ENCODE measurements at places on chromosomes 1 and 21.

- DNase-seq = peak; percentile 68
These were observed 1.3 kb upstream of the SLC16A1 start for GRCh38 chr1:112957133-112957812.

DNA sequence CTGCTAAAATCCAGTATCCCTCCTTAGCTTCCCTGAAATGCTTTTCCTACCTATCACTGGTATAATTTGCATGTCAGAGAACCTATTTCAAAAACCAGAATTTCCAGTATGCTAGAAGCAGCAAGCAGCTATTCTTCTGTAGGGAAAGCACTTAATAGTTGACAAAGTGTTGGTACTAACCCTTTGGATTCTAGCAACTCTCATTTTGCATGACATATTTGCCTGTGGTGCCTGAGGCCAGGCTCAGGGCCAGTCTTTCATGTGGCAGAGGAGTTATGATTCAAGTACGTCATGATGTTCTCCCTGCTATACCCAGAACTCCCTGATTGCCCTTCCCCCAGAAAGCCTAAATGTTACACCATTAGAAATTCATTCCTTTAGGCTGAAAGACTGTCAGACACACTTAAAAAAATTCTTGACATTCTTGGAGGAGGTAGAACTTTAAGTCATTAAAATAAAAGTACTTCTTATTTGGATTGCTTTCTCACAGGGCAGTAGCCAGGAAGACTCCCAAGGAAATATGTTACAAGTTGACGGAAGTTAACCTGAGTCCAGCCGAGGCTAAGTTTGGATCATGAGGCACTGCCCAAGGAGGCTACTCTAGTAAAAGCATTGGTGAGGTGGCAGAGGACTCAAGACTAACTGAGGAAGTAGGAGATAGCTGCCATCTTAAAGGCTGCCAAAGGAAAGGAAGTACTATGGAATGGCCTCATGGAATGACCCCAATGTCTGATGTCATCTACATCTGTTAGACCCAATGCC is 298.4 kb upstream of the SPAG17 start:
- DNase-seq = peak; percentile 31

DNA sequence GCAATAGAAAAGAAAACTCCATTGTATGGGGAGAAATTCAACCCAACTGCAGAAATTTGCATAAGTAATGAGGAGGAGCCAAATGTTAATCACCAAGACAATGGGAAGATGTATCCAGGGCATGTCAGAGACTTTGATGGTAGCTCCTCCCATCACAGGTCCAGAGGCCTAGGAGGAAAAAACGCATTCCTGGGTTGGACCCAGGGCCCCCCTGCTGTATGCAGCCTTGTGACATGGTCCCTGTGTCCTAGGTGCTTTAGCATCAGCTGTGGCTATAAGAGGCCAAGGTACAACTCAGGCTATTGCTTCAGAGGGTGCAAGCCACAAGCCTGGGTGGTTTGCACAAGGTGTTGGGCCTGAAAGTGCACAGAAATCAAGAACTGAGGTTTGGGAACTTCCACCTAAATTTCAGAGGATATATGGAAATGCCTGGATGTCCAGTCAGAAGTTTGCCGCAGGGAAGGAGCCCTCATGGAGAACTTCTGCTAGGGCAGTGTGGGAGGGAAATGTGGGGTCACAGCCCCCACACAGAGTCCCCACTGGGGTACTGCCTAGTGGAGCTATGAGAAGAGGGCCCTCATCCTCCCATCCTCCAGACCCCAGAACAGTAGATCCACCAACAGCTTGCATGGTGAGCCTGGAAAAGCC is 162.3 kb downstream of the TGFB2 start:
- DNase-seq = no peak

DNA sequence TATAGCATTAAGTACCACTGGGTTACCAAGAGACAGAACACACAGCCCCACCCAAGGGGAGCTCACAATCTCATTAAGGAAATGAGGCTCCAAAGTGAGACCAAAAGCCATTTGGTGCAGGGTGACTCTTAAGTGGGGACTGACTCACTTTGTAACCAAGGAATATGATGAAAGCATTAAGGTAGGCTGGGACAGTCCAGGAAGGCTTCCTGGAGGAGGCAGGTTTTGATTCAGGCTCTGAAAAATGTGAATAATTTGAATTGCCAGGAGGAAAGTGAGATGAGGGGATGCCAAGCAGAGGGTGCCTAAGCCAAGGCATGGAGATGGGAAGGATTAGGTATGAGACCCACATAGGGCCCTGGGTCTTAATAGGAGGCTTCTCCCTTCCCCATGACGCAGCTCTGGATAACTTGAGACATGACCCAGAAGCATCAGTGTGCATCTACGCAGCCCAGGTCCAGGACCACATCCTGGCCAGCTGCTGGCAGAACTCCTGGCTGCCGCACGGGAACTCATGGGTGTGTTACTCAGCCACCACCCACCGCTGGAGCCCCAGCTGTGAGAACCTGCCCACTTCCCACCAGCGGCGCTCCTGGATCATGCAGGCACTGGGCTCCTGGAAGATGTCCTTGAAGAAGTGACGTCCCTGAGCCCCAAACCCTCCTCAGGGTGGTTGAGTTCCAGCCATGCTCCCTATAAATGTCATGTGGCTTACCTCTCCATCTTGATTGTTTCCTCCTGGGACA is 5.9 kb upstream of the TTC4 start:
- no peak for DNase-seq

- no peak for DNase-seq
These were observed 116.6 kb downstream of the HS2ST1 start for GRCh38 chr1:87030740-87031690.

DNA sequence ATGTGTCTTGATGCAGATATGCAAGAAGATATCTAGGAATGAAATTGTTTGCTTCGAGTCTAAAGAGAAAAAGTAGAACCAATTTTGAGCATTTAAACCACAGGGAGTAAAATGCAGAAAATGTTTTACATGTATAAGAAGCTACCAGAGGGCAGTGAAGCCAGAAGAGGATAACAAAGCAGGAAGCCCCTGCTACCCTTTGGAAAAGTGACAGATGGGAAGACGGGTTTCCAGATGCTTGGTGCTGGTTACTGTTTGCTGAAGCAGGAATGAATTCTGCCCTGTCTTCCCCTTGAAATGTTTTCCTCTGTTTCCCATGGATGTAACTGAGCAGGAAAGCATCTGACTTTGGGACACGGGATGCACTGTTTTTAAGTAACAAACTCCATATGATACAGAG is 822.2 kb downstream of the MRPL39 start:
- no peak for DNase-seq

- DNase-seq = no peak
These were observed 81.4 kb upstream of the CNIH3 start for GRCh38 chr1:224534731-224535130.

GRCh38 chr1:212157252-212157651 is 121.7 kb downstream of the DTL start:
- no peak for DNase-seq

DNA sequence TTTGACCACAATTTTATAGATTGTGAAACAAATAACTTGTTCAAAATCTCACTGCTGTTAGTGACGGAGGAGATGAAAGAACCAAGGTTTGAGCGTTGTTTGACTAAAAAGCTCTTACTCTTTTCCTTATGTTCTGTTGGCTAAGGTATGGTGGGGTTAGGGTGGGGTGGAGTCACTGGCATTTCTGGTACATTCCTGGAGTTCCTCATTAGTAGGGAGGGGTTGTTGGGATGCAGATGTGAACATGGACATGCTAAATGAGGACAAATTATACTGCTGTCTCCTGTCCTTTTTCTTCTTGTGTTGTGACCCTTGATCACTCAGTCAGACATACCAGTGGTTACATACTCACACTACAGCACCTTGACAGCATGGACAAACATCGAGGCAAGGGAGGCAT is 26.2 kb upstream of the CD1D start:
- DNase-seq = no peak

DNA sequence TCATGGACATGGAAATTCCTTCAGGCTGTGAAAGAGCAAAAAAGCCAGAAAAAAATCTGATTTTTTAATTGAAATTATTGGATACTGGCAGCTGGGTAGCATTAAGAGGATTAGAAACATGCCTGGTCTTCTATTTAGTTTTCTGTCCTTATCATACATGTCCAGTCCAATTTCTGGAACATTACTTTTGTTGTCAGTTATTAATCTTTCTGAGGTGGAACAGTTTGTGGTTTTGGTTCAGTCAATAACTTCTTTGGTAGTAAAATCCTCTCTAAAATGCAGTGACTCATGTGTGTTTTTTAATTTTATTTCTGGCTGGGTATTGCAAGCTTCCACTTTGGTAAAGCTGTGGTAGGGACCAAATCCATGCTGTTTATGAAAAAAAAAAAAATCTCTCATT is 687.0 kb upstream of the ADGRL2 start:
- no peak for DNase-seq

GRCh38 chr1:165861911-165862310 is 34.5 kb downstream of the UCK2 start:
- DNase-seq = no peak

- DNase-seq = no peak
These were observed 48.3 kb upstream of the LAMC2 start for GRCh38 chr1:183137782-183138181.

DNA sequence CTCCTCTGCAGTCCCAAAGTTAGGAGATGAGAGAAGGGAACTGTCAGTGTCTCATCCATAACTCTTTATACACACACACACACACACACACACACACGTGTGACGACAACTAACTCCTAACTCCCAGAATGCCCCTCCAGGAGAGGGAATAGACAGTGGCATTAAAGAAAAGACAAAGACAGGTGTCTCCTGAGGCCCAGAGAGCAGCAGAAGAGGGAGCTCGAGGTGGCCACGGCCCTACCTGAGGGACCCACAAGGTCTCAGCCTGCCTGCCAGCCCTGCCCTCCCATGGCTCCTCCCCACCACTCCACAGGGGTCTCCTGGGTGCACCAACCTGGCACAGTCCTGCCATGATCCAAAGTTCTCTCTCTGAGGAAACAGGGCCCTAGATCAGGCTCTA is 1.6 kb upstream of the PHLDA3 start:
- DNase-seq = no peak

- no peak for DNase-seq
These were observed 32.4 kb downstream of the GNB1 start for GRCh38 chr1:1858382-1859086.

- no peak for DNase-seq
These were observed 134.5 kb upstream of the PKN2 start for GRCh38 chr1:88549536-88549935.

DNA sequence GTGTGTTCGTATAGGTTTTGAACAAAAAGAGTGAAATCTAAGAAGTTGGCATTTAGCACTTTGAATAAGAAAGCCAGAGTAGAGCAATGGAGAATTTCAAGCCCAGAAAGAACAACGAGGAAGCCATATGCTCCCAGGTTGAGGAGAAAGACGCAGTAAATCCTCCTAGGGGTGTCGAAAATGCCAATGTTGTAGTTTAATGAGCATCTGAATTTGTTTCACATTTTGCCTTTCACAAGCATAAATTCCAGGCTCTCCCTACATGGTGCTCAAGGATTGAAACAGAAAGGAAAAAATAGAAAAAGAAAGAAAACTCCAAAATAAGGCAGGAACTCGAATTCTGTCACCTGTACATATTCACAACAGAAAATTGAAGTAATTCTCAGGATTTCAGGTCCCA is 264.7 kb upstream of the SGIP1 start:
- no peak for DNase-seq

- DNase-seq = no peak
These were observed 30.6 kb downstream of the NPHP4 start for GRCh38 chr1:5961601-5962000.

DNA sequence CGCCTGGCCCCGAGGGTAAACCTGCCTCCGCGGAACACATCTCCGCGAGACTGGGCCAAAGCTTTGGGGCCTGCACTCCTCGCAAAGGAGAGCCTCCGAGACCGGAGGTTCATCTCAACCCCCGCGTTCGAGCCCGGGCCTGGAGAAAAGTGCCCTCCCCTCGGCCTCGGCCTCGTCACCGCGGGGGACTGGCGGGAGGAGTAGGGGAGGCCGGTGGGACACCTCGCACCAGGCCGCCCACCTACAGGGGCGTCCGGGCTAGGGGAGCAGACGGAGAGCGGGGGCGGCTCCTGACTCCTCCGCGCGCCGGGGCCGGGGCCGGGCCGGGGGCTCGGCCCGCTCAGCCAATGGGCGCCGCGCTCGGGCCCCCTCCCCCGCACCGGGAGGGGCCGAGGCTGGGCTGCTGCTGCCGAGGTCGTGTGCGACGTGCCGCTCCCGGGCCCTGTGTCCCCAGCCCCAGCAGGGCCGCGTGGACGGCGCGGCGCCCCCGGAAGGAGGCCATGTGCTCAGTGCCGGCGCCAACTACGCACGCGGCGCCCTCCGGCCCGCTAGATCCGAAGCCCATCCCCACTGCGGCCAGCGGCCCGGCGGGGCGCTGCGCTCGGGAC is 684 bp downstream of the SLC2A1 start:
- peak; percentile 70 for DNase-seq

DNA sequence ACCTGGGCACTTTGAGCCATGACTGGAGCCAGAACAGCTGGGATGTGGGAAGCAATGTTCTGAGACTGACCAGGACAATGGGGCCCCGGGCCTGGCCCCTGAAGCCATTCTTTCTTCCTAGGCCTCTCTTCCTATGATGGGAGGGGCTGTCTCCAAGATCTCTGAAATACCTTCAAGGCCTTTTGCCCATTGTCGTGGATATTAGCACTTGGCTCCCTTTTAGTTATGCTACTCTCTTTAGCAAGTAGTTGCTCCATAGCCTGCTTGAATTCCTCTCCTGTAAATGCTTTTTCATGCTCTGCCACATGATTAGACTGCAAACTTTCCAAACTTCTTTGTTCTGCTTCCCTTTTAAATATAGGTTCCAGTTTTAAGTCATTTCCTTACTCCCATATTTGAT is 262.9 kb upstream of the CACYBP start:
- DNase-seq = no peak

GRCh38 chr1:109228167-109228566 is 14.4 kb downstream of the SARS1 start:
- DNase-seq = no peak

GRCh38 chr21:35265170-35265877 is 216.2 kb upstream of the RUNX1 start:
- no peak for DNase-seq

DNA sequence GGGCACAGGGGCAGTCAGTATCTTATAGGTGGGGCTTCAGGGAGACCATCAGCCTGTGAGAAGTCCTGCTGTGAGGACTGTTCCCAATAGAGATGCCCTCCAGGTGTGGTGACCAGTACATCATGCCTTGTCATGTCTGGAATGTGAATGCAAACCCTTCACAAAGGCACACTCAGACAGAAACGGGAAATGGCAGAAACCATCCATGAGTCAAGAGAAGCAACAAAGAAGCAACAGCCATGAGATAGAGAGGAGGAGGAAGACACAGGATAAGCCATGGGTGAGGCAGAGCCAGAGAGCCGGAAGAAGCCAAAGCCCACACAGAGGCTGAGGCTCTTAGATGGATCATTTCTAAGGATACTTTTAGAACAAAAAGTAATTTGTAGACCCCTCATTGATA is 20.1 kb upstream of the ZP4 start:
- no peak for DNase-seq

DNA sequence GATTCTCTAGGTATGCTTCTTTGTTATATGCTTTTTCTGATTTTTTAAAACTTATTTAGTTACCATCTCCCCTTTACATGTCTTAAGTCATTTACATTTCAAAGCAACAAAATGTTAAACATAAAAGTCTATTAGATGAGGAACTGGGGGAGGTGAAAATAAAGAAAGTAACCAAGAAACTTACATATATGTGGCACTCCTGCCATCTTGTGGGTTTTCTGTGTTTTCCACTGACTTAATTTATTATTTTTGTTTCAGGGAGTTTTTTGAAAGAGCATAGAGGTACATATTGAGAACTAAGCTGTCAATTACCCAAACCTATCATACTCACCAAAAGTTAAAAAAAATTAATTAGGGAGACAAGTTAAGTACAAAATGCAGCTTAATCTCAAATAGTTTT is 1531.1 kb downstream of the MRPL39 start:
- DNase-seq = no peak

GRCh38 chr1:205466595-205467220 is 10.9 kb upstream of the BLACAT1 start:
- DNase-seq = no peak
